ENCODE measurements at places on chromosomes 3 and 15.

GRCh38 chr3:65144791-65145351 is 457.1 kb upstream of the ADAMTS9 start:
- DNase-seq = no peak

DNA sequence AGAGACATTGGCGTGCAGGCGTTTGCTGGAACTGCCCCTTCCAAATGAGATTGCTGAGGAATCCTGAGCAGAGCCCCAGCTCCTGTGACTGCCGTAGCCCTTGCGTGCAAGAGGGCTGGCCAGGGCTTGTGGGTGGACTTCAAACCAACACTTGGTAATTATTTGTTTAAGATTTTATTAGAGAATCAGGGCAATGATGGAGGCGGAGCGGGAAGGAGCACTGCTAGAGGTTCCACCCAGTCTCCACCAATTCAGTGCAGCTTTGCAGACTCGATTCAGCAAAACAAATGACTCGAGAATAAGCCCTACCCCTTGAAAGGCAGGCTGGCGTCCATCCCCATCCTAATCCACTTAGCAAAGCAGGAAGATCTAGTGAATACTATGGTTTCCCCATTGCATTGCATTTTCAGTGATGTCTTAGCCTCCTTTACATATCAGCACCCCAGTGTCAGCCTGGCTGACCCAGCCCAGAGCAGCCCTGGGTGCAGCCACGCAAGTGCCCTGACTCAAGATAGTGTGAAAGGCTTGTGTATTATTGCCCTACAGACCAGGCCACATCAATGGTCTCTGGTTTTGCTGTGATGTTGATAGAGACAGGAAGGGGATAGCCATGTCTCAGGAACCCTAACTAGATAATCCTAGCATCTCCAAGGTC is 26.0 kb downstream of the GLDN start:
- DNase-seq = no peak

DNA sequence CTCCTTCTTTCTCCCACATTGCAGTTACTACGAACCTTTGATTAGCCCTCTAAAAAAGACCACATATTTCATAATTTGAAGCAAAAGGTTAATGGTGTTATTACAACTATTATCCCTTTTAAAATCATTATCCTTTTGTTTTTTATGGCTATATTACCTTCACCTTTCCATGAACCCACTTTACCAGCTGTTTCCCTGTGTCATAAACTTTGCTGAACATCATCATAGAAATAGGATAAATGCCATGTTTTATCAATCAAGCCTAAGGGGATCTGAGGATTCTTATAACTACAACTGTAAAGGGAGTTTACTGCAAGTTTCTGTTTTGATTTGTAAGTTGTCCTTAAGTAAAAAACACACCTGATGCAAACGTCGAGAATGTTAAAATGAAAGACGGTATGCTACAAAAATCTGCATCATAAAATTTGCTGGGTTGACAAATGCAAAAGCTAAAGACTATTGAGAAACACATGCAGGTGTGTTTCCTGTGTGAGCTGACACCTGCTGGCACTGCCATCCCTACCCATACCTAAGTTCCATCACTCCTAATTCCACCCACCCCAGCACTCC is 39.1 kb upstream of the ARRDC4 start:
- DNase-seq = no peak

DNA sequence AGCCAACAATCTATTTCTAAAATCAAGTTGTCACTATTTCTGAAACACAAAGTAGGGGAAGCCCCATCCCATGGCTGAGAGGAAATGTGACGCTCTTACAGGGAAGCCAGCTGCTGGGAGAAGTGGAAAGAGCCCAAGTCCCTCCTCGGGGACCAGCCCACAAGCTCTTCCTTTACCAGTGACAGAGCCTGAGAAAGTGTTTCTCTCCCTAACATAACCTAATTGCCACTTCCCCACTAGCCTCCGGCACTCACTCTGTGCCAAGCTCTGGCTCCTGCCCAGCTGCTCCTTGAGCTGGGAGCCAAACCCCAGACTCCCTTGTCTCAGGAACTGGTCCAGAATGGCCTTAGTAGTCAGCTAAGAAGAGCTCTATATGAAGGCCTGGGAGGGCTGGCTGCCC is 42.9 kb downstream of the TNFAIP8L3 start:
- no peak for DNase-seq

DNA sequence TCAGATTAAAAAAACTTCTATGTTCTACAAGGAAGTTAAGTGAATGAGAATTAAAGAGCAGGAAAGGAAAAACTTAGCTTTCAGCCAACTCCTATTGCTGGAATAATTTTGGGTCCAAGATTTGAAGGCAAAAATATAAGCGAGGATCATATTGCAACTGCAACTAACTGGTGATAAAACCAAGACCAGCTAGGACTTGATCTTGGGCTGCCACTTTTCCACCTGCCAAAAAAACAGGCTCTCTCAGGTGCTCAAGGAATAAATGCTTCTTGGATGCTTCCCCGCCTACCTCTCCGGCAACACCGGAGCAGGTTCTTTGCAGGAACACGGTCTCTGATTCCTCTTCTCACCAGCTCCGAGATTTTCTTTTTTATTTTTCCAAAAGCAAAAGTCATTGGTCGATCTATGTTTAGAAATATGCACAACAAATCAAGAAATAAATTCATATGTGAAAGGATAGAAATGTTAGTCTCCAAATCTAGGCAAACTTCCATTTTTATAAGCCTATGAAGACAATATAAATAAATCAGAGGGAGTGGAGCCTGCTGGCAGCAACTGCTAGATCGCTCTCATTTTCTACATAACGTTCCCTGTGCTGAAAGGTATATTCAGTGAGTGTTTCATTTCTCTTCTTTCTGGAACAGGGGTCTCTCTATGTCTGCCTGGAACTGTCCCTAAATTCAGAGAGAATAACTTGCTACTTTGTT is 241.9 kb downstream of the NTRK3 start:
- DNase-seq = no peak

DNA sequence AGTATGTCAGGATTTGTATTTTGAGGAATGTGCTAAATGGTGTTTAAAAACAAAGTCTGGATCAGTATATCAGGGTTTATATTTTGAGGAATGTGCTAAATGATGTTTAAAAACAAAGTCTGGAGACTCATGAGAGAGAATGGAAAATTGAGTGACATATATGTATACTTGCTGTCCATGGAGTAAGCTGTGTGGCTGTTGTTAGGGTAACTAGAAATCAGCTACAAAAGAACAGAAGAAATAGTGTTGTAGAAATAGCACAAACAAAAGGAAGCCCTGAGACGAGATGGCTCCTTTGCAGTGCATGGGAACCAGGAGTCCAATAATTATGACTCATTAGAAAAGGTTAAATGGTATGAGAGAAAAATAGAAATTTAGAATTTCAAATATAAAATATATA is 282.7 kb upstream of the MANF start:
- no peak for DNase-seq

GRCh38 chr3:38827791-38828190 is 11.8 kb upstream of the SCN10A start:
- DNase-seq = no peak

DNA sequence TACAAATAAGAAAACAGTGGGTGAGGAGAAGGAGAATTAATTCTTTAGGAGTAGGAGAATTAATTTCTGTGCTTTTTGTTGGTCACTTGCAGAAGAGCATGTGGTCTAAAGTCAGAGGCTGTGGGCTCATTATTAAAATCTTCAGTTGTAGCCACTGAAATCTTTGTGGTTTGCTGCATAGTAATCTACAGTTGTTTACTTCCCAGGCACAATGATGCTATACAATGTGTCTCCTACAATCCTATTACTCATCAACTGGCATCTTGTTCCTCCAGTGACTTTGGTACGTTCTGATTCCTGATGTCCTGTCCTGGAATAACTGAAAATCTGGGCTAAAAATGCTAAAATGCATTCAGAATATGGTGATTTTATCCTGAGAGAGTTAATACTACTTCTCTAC is 21.0 kb downstream of the IFT122 start:
- no peak for DNase-seq

DNA sequence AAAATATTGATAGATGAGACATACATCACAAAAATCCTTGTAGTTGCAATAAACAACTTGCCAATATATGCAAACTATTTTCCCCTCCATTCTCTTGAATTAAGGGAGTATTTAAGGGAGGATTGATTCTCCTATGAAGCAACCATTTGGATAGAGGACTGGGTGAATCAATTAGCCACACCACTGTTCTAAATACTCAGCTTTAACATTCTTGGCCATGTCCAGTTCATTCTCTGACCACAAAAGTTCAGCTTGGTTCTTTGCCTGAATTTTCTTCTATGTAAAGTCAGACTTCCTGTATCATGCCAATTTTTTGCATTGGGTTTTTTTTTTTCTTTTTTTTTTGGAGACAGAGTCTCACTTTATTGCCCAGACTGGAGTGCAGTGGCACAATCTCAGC is 15.8 kb upstream of the SEC11A start:
- no peak for DNase-seq

GRCh38 chr15:66941791-66942190 is 123.6 kb upstream of the SMAD3 start:
- DNase-seq = no peak

GRCh38 chr3:109091846-109092245 is 26.1 kb downstream of the MORC1 start:
- no peak for DNase-seq

- DNase-seq = no peak
Measured at GRCh38 chr15:31147456-31147855, 45.9 kb upstream of the TRPM1 start.

DNA sequence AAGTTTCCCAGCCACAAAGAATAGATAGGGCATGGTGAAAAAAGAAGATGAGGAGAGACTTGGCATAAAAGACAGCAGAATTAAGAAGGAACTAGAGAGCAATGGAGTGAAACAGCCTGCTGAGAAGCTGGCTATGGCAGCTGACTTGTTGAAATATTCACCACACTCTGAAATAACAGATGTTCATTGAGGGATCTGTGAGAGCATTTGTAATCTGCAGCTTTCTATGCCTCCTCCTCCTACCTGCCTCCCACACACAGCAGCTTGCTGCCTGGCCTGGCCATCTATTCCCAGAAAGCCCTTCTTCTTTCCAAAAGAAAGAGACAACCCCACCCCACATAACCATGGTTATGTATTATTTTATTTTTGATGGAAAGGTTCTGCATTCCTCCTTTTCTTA is 303.9 kb downstream of the GAP43 start:
- DNase-seq = no peak

DNA sequence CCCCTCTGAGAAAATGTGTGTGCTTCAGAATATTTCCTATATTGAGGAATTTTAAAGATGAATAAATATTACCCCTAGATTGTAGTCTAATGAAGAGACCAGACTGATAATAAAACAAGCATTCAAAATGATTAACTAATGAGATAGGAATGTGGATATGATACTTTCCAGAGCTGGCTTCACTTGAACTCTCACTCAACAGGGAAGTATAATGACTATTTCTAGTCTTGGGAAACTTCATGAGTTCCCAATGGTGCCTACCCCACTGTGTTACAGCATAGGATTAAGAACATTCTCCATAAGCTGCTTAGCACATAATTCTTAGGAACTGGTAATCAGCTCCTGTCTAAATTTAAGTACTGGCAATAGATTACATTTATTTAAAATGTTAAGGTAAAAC is 261.5 kb upstream of the ZNF385D start:
- no peak for DNase-seq

- no peak for DNase-seq
Measured at GRCh38 chr3:121481106-121481880, 64.5 kb downstream of the POLQ start.

DNA sequence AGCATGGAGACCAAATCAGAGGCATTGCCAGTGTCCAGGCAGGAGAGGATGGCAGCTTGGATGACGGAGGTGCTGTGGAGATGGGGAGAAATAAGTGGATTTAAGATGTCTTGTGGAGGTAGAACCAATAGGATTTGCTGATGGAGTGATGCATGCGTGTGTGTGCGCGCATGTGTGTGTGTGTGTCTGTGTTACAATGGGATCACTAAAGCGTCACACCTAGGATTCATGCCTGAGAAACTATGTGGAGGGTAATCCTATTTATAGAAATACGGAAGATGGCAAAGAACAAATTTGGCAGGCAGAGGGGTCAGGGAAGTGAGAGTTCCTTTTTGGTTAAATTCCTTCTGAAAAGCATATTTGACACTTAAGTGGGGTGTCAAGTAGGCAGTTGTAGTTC is 64.8 kb upstream of the ARL8B start:
- DNase-seq = no peak

DNA sequence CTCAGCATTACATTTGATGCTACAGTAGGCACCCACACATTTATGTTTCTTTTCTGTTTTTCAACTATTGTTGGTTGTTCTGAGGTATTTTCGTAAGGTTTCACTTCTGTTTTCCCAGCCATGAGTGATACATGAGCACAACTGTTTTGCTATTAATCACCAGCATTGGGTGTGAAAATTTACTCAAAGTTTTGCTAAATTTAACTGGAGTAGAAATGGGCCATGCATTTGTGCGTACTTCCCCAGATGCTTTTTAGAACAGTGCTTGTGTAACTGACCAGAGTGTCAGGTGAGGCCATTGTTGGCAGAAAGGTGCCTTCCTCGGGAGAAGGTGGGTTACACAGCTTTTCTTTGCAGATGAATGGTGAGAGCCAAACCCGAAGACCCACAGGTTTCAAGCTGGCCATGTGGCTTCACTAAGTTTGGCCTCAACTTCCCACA is 70.4 kb downstream of the ST6GAL1 start:
- DNase-seq = peak; percentile 86

GRCh38 chr3:166461626-166462025 is 624.4 kb upstream of the BCHE start:
- no peak for DNase-seq

GRCh38 chr3:53996141-53996874 is 104.6 kb upstream of the SELENOK start:
- no peak for DNase-seq

GRCh38 chr3:194076475-194076874 is 59.5 kb upstream of the HES1 start:
- DNase-seq = no peak

DNA sequence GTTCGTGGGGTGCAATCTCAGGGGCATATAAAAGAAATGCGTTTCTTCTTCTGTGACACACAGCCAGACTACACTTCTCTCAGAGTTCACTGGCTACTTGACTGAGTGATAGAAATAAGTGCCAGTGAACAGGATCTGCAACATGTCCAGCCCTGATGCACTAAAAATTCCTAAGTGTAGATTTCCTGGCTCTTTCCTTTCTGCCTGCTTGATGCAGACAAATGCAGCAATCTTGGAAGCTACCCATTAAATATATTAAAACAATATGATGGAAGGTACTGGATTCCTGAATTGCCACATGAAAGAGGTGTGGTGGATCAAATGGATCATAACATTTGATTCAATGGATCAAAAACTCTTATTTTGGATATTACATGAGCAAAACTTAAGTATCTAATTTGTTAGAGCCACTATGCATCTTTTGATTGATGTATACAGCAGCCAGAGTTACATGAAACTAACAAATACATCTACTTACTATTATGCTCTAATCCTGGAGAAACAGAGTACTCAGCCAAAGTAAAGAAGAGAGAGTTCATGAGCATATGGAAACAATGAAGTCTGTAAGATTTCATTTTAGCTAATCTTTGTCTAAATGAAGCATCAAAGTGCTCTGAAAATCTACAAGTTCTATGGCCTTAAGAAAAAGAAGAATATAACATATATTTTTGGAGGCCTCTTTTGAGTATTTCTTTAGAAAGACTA is 222.6 kb downstream of the ZNF385D start:
- DNase-seq = no peak

- DNase-seq = no peak
Measured at GRCh38 chr3:194001-194400, 2.6 kb upstream of the CHL1 start.
